ENCODE measurements at places on chromosomes 5 and 9.

GRCh38 chr9:127216888-127217217 lies 47.7 kb upstream of the GARNL3 start:
- no peak for DNase-seq

DNA sequence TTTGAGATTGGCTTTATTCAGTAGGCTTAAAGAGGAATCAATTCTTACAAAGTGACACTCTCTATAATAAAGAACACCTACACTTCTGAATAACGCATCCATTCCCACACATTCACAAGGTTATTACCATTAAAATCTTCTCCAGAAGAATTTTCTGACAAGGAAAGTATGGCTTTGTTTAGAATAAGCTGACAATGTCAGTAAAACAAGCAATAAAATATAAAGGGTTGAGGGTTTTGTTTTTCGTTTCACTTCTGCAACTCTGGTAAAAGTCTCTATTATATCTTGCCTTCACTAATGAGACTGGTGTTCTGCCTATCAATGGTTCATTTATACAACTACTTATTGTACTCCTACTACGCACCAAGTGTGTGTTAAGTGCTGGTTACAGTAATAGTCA lies 169.7 kb downstream of the NFIB start:
- DNase-seq: no peak

GRCh38 chr5:51380603-51381207 lies 2.5 kb upstream of the ISL1 start:
- DNase-seq: no peak

DNA sequence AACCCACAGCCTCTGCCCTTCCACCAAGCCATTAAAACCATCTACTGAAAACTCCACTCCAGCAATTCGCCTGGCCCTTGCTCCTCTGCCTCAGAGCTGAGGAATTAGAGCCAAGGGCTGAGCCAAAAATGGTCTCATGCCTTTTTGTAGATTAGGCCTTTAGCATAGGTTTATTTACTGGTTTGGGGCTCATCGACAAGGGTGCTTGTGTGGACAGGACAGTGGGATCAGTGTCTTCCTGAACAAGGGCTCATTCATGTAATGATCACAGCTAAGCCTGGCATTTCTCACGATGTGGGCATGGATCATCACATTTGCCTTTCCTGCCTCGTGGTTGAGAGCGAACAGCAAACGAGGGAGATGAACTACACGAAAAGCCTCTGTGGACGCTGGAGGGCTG lies 59.2 kb upstream of the PHF24 start:
- peak; percentile 13 for DNase-seq

DNA sequence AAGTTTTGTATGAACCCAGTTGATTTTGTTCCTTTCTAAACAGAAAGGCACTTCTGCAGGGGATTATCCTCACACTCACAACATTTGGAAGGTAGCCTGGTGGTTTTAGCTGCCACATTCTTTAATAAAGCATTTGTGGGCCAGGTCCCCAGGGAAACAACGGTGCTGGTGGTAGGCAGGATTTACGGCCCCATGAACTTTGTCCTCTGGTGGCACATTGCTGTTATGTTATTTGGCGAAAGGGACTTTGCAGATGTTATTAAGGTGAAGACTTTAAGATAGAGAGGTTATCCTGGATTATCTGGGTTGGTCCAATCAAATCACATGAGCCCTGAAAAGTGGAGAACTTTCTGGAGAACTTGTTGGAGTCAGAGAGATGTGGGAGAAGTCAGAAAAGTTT lies 86.3 kb upstream of the C9orf72 start:
- DNase-seq: no peak

GRCh38 chr5:20420991-20421595 lies 433.1 kb upstream of the CDH18 start:
- no peak for DNase-seq

DNA sequence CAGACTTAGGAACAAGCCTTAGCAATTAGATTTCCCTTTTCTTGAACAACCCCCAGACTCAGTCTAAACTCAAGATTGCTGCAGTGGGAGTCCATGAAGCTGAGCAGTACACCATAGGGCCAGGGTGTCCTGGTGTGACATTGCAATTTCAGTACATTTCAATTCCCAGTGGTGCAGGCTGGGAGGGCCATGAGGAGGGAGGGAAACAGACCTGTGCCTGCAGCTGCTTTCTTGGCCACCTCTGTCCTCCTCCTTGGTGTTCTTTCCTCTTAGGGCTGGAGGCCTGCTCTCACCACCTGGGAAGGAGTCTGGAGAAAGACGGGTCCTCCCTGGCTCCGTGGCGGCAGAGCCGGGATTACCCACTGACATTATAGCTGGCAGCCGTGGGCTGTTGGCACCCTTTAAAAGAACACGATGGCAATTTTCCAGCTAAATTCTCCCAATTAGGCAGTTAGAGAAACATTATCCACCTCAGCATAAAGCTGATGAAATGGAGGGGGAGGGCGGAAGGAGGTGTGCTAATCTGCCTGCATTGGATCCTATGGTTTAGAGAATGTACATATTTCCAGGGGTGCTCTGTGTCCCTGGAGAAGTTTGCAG lies 186.4 kb downstream of the SLIT3 start:
- DNase-seq: no peak

- DNase-seq: no peak
These were observed 63.9 kb downstream of the C9orf152 start for GRCh38 chr9:110143950-110144545.

GRCh38 chr9:35844628-35845270 lies 15.7 kb downstream of the TMEM8B start:
- DNase-seq: no peak

DNA sequence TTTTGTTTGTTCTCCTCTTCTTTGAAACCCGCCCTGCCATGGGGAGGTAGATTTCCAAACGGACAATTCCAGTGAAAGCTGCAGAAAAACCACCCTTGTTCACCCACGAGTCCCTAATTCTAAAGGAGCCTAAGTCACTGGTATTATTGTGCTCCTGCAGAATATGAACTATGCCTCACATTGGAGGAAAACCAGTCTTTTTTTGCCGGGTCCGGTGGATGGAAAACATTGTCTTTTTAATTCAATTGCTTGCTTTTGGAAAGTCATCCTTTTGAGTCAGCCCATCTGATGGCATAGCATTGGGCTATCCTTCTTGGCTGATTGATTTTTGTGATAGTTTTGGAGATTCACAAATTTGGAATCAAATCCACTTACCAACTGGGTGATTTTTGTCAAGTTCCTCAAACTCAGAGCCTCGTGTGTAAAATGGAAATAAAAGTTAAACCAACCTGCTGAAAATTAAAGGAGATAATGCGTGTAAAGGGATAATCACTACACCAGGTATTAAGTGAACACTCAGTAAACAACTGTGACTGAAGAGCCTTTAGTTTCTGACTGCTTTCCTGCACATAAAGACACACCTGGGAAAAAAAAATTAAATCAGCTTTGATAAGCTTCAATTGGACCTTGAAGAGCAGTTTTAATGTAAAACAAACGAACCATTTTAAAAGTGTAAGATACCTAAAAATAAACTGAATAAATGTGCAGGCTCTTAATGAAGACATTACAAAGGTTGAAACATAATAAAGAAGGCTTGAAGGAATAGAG lies 780 bp upstream of the CCNJL start:
- DNase-seq: no peak

- no peak for DNase-seq
These were observed 188.2 kb downstream of the CRB2 start for GRCh38 chr9:123544007-123544827.

- no peak for DNase-seq
These were observed 180.4 kb upstream of the ANKRD55 start for GRCh38 chr5:56413546-56413945.

- DNase-seq: peak; percentile 20
These were observed 159.3 kb downstream of the NR3C1 start for GRCh38 chr5:143244000-143244736.

- DNase-seq: no peak
These were observed 116.5 kb upstream of the FBXL7 start for GRCh38 chr5:15383469-15383868.

DNA sequence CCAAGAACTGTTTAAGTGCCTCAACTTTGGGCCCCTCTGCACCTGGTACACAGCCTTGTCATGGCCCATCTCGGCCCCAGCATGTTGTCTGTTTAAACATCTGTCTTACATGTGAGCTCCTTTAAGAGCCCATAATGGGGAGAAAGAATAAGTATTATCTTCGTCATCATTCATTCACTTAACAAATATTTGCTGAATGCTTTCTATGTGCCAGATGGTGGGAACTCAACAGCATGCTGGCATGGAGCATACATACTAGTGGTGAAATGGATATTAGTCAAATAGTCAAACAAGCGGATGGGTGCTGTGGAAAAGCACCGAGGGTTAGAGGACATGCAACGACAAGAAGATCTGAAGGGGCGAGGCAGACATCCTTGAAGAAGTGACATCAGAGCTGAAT lies 54.5 kb downstream of the GABBR2 start:
- DNase-seq: no peak

DNA sequence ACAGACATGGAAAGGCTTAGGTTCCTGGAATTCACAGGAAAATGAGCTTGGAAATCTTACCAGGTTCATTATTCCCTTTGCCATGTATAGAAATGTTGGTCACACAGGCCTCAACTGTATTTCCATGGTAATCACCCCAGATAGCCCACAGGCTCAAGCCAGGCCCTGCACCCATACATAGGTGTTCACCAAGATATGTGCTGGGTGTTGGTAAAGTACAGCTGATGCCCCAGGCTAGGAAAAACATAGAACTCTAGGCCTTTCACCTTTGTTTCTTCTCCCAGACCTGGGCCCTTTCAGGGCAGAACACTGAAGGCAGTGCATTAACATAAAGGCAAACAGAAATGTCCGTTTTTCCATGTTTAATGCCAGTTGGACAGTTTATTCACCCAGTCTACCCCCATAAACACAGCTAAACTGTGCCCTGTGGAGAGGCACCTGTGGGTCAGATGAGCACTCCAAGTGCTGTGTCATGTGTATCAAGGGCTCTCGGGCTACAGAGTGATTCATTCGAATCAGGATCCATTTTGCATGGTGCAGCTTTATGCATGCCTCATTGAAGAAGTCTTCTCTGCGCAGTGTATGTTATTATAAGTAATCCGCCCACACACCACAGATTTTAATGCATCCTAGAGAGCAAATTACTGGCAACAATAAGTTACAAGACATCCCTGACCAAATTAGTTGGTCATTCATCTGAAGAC lies 93.4 kb upstream of the SLC30A5 start:
- no peak for DNase-seq

GRCh38 chr9:115107701-115108100 lies 10.3 kb downstream of the TNC start:
- DNase-seq: no peak

DNA sequence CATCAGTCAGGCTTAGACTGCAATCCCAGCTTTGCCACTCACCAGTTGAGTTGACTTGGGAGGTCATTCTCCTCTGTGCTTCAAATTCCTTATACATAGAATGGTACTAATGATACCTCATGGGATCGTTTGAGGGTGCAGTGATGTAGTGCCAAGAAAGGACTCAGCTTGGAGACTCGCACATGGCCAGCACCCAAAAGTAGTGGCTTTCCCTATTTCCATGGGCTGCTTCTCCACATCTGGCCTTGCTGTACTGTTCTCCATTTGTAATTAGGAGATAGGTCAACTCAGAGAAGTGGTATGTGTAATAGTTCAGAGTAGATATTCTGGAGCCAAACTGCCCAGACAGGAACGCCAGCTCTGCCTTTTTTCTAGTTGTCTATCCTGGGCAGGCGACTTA lies 5.5 kb downstream of the CCL19 start:
- DNase-seq: no peak

DNA sequence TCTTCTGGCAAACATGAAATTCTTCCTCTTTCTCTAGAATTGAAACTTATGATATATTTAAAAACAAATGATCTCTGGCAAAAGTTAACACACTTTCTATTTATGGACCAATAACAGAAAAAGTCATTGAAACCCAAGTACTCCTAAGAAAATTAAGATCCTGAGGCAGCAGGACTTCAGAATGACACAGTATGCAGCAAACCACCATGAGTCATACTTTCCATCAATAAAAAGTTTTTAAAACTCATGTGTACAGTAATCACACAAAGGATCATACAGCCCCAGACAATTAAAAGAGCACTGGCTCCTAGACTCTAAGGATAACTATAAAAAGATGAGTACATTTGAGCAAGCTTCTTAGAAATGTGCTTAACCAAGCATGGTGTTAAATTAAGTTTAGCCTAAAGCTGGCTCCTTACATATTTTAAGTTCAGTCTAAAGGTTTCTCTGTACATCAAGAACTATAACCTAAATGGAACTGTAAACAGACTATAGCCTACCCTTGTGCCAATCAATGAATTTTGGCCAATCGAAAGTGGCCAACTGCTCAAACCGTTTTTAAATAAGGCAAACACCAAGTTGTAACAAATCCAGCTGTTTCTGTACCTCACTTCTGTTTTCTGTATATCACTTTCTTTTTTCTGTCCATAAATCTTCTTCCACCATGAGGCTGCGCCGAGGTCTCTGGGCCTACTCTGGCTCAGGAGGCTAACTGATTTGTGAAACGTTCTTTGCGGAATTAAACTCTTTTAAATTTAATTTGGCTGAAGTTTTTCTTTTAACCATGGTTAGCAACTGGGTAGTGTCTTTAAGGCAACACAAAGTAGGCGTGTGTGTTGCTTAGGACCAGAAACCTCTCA lies 232.1 kb upstream of the PIK3R1 start:
- DNase-seq: no peak

- no peak for DNase-seq
These were observed 14.3 kb upstream of the SH3RF2 start for GRCh38 chr5:145922059-145922458.

GRCh38 chr9:462606-463005 lies 247.9 kb downstream of the DOCK8 start:
- no peak for DNase-seq

DNA sequence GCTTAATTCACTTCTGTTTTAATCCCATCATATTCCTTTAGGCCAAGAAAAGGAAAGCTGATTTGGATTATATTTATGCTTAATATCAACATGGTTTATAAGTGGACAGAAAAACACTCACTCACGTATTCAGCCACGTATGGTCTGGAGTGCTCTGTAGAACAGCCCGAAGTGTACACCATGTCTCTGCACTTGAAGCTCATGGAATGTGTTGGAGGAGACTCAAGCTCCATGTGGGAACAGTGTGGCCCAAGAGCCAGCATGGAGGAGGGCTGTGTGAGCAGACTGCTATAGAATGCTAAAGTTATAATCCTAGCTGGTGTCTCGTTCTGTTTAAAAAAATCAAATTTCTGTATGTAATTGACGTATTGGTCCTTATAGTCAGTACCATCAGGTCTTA lies 32.9 kb downstream of the OTULINL start:
- DNase-seq: no peak

GRCh38 chr9:134554373-134555093 lies 87.1 kb upstream of the COL5A1 start:
- no peak for DNase-seq

DNA sequence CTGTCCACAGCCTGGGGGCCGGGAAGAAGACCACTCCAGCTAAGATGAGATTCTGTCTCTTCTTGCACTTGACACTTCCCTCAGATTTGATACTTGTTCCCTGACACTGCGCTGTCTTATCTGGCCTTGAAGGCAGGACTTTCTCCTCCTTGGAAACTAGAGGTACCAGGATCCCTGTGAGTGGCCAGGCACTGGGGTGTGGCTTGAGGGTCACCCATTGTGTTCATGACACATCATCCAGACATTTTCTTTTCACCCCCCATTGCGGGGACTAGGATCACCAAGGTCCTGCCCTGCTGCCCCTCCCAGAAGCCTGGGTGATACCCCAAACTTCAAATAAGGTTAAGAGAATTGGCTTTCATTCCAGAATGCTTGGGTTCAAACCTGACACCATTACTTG lies 103.3 kb downstream of the NDFIP1 start:
- DNase-seq: no peak

GRCh38 chr5:176533894-176534611 lies 3.1 kb downstream of the RNF44 start:
- no peak for DNase-seq
